ENCODE measurements at places on chromosomes 1 and 21.

GRCh38 chr1:185969028-185969427 is 234.8 kb downstream of the HMCN1 start:
- DNase-seq = no peak

DNA sequence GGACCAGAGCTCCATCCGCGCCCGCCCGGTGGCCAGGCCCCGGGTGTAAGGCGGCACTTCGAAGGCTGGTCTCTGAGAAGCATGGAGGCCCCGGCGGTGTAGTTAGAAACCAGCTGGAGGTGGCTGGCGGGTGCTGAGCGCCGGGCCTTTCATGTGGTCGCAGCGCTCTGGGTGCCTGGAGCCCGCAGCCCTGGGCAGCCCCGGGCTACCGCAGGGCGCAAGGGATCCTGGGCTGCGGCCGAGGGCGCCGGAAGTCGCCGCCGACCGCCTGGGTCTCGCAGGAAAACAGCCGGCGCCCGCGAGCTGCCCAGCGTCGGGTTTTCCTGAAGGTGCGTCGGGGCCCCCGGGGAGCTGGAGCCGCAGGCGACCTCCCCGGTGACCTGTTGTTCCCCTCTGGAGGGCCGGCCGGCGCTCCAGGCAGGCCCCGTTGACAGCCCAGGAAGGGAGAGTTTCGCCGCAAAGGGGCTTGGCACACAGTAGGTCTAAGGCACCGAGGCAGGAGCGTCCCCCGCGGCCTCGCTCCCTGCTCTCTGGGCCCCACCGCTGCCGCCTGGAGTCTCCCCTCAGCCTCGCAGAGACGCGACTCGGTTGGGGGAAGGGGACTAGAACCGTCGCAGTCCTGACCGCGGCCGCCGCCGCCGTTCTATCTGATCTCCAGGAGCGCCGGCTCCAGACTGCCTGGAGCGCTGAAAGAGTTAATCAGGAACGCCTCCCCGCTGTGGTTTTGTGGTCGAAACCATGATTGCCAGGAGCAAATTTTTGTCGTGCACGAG is 2.7 kb downstream of the GRHL3 start:
- peak; percentile 86 for DNase-seq

DNA sequence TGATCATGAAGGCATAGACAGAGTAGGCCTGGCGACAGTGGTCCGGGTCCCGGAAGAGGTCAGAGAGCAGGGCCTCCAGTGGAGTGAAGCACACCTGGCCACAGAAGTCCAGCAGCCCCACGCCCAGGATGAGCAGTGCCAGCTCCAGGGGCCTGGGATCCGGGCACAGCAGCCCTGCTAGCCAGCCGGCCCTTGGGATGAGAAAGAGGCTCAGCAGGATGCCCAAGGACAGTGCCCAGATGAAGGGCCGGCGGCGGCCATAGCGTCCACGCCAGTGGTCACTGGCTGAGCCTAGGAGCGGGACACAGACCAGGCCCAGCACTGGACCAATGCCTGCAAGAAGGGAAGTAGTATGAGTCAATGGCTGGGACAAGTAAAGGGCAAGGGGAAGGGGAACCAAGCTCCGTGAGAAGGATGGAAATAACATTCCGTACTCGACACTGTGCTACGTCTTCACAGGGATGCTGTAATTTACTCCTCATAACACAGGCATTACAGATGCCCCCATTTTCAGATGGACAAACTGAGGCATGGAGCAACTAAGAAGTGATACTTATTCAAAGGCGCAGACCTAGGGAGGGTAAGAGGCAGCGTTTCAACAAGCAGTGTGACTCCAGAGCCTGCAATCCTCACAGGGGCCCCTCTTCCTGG is 16.9 kb downstream of the SLC45A3 start:
- no peak for DNase-seq

- peak; percentile 24 for DNase-seq
Measured at GRCh38 chr1:96845464-96845863, 123.9 kb downstream of the PTBP2 start.
